NCI-H1417 treated with DMSO at 0.1 percent for 48 hours (cell line): ENCODE measurements at places on chromosomes 12 and 14.

DNA sequence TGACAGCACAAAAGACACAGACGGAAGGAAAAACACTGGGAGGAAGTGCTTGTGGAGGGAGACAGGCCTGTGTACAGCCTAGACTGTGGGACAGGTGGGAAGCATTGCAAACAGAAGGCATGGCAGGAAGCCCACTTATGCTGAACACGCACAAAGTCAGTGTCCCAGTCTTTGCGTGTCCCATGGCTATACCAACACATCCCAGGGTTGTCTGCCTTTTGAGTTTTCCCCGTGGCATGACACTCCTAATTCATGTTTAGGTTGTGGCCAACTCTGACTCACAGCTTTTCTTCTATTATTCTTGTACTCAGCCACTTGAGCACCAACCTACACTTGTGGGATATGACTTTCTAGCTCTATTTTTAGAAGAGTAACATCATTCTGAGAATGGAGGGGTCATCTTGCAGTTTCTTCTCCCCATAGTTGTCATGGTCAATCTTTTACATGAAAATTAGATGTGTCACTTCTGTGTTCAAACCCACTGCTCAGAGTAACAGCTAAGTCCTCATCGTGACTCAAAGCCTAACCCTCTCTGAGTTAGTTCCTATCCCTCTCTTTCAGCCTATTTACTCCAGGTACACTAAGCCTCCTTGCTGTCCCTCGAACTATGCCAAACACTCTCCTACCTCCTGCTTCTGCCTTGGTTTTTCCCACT, 27.5 kb upstream of the JPH4 start:
- no peak for DNase-seq

DNA sequence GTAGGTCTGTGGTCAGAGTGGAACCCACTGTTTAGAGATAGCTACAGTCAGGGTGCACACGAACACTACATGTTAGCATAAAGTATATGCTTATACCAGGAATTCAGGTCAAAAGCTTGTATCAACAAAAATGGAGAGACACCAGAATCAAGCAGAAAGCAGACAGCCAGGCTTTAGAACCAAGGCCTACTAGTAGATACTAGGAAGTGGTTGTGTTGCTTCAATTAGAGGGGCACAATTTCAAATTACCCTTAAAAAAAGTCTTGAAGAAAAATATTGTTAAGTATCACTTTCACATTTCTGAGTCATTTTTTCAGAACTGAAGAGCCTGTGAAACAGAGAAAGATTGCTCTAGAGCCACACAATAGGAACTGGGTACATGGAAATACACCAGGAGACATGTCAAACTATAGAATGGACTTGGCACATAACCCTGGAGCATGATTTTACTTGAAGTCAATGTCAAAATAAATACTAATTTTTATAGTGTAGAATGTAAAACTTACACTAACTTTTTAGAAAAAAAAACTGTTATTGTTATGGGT, 41.6 kb downstream of the LRRC9 start:
- no peak for DNase-seq

GRCh38 chr12:64670019-64670418, 59.7 kb downstream of the RASSF3 start:
- DNase-seq = no peak

GRCh38 chr14:79825046-79825521, 386.2 kb downstream of the DIO2 start:
- no peak for DNase-seq

GRCh38 chr12:124940393-124941169, 26.1 kb upstream of the UBC start:
- no peak for DNase-seq

- DNase-seq = peak; percentile 85
Observed at GRCh38 chr12:79408689-79409088, 282.1 kb downstream of the PAWR start.

DNA sequence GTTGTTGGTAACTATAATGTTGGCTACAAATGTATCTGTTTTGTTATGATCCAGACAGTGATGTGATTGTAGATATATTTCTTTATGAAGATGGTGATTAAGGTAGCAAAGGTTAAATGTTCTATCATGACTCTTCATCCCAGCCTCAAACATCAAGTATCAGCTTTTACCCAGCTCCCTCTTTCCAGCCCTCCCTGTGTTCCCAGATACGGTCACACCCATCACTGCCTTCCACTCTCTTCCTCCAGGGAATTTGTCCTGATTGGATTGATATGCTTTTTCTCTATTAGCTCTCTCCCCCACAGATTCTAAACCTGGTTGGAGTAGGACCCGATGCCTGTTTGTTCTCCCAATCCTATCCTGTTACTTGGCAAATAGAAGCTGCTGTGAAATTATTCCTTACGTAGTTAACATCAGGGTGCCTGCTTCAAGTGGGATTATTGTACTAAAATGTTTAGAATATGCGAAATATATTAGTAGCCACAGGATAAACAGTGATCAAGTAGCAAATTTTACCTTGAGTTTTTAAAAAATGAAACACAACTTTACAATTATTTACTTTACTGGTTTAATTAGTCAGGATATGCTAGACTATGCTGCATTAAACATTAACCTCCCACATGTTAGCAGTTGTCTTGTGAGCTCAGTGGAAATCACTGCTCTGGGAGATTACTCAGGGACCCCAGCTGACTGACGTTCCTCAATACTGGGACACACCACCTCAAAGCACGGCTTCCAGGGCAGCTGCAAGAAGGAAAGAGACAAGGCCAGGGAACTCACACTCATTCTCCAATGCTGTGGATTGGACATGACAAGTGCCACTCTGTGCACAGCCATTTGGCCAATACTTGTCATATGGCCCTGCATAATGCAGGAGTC, 165.3 kb downstream of the ALX1 start:
- no peak for DNase-seq

DNA sequence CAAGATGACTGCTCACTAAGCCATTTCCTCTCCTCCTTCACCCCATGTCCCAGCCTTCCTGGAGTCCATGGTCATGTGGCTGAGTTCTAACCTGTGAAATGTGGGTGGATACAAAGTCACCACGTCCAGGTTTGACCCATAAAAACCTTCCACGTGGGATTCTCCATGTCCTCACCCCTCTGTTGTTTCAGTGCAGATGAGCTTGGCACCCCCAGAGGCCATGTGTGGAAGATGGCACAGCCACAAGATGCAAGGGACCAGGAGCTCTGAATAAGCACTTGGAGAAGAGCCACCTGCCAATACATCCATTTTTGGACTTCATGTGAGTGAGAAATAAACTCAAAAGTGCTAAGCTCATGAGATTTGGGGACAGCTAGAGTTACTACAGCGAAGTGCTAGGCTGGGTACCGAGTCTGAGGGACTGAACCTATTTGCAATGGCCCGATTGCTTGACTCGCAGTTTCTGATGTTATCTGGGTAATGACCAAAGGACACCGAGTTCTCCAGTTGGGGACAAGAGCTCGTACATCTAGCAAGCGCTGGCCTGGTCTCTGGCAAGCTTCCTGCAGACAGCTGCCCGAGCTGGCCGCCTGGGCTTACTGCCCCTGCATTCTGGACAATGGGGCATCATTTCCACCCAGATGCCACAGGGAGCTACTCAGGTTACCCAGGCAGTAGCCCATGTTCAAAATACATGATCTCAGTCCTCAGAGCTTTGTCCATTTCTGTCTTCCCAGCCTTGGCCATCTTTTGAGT, 7.7 kb upstream of the SLC24A4 start:
- DNase-seq = no peak

DNA sequence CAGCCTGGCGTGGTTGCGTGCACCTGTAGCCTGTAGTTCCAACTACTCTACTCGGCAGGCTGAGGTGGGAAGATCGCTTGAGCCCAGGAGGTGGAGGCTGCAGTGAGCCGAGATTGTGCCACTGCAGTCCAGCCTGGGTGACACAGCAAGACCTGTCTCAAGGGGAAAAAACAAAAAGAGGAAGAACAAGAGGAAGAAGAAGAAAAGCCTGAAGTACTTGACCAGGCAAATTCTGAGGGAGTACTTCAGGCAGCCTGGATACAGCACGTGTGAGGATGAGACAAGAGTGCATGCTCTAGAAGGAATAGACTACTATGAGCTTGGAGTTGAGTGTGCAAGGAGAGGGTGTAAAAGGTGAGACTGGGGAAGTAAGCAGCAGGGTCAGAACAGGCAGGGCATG, 1.8 kb downstream of the GDF3 start:
- no peak for DNase-seq

- no peak for DNase-seq
Observed at GRCh38 chr14:34129927-34130552, 179.2 kb upstream of the EGLN3 start.

DNA sequence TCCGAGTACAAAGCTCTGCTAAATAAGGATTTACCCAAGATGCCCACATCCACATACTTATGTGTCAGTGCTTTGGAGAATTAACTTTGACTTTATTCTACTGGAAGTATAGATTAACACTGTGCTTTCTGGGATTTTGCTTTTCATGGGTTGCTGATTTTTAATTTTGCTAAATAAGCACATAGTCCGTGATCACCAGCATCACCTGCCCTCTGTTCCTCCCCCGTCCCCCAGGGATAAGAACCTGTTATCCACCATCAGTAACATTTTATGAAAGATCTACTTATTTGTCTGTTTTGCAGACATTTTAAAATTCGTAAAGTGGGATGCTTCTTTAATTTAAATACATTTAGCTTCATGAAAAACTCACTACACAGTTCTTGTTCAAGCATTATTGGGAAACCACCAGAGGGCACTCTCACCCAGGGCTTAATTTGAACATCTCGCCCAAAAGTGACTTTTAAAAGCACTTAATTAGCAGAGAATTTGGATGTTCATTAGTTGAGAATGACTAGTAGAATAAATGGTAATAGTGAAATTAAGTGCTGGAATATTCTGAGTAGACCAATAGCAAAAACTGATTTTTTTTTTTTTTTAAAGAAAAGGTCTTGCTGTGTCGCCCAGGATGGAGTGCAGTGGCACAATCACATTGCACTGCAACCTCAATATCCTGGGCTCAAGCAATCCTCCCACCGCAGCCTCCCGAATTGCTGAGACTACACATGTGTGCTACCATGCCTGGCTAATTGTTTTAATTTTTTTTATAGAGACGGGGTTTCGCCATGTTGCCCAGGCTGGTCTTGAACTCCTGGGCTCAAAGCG, 35.7 kb downstream of the MRPL42 start:
- DNase-seq = no peak

GRCh38 chr12:122743895-122744525, 8.6 kb upstream of the DENR start:
- DNase-seq = no peak

GRCh38 chr12:22116376-22116775, 70.4 kb downstream of the CMAS start:
- no peak for DNase-seq

GRCh38 chr12:51345681-51346080, 798 bp downstream of the CELA1 start:
- no peak for DNase-seq

- DNase-seq = no peak
Observed at GRCh38 chr12:116528498-116528897, 30.7 kb upstream of the MAP1LC3B2 start.

DNA sequence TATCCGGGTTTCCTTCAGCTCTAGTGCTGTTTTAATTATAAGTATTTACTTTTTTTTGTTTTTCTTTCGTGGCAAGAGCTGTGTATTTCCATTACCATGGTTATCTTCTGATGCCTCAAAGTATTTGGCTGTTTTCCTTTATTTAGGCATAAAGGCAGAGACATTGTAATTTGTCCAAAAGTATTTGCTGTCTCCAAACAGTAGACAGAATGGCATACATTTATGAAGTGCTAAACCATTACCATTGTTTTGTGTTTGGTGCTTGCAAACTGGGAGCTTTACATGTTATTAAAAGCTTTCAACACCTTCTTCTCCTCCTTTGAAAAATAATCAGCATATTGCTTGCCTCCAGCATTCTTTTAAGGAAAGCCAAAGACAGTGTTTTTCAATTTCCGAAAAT, 46.3 kb downstream of the FLRT2 start:
- DNase-seq = no peak

DNA sequence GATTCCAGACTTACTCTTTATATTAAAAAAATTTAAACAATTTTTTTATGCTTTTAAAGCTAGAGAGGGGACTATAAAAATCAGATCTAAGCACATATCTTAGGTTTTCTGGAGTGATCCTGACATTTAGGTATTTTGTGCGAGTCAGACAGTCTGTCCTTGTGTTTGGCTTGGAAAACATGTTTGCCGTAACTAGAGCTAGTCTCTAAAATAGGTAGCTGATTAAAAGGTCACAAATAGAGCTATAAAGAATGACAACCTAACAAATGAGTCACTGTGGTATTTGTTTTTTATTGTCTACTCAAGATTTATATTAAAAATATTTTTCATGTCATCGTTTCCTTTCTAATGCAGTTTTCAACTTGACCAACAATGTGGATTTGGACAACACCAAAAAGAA, 73.4 kb downstream of the MNAT1 start:
- no peak for DNase-seq

- no peak for DNase-seq
Observed at GRCh38 chr12:30774599-30774998, 19.8 kb upstream of the CAPRIN2 start.

DNA sequence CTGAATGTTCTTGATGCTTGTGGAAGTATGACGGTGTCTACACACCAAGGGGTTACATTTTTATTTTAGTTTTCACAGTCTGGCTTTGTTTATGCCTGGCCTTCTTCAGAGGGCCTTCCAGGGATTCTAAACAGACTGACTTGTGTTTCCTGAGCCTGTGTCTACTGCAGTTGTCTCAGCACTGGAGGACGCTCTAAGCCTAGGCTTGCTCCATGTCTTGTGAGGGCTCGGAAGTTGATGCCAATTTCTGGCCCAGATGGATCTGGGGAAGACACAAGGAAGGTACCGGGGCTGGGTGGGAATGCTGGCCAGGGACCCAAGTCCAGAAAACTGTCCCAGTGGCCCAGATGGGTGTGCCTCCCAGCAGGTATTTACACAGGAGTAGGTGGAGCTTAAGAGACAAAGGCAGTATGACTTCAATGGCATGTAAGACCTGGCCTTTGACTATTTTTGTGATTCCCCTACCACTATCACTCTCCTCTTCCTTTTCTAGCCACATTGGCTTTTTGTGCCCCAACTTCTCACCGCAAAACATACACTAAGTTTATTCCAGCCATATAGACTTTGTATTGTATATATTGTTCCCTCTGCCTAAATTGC, 56.9 kb downstream of the GPR137C start:
- no peak for DNase-seq

DNA sequence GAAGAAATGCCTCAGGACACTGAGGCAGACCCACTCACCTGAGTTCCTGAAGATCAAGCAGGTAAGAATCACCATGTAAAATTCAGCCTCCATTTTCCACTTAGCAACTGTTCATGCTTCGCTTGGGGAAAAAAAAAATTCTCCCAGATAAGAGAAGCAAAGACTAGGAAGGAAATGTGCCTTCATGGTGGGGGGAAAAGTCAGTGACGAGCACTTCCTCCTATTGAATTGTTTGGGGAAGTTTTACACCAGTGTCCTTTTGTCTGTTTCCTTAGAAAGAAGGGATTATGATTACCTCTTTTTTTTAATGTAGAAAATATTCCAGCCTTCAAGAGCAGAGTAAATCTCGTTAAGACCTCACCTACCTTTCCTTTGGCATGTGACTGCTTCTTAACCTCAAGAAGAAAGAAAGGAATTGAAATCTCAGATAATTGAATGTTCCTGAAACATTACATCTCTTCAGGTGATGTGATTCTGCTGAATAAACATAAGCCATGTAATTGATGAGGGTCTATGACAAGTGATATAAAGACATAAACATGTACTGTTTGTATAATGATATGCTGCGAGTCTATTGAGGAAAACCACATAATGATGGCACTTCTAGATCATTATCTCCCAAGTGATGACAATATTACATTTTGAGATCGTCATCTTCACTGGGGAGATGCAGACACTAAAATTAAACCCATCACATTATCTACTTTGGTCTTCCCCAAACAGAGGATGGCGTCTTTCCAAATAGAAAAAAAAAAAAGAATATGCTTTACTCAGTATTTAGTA, at the start of gene PTPRB:
TSS of gene PTPRB (minus strand) at position 127 of the 783 bp plus-strand sequence. CDS start at position 93, 34 bp downstream.
- no peak for DNase-seq
